Breast epithelium (tissue), 4 donors: ENCODE measurements at places on chromosomes 7 and 10. TPM values are rescaled to one million over a fixed set of nuclear protein-coding genes. Genes with fewer than 3 reads are reported as not detected.

- H3K27me3 ChIP-seq = peaks cover 28% of the 10 kb centered on the region
- H3K4me1 ChIP-seq = no peaks in the 10 kb centered on the region
- H3K4me3 ChIP-seq = no peak within 1 kb of the TSS
- DNase-seq = no peak
- H3K36me3 ChIP-seq = no peaks in the 10 kb centered on the region
Observed at GRCh38 chr7:139523199-139523941, at the start of gene CLEC2L. Gene CLEC2L, plus strand, starts transcription at chr7:139523685. Its CDS starts 243 bp downstream, at chr7:139523928.

DNA sequence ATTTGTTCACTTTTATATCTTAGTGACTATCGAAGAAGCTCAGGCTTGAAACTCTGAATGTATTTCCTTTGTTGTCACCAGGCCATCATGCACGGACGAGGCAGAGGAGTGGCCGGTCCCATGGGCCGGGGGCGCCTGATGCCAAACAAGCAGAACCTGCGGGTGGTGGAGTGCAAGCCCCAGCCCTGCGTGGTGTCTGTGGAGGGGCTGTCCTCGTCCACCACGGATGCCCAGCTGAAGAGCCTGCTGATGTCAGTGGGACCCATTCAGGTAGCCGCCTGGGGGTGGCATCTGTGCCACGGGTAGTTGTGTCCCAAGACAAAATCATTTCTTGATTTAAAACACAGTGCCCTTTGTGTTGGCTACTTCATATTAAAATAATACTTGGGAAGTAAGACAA, 45.9 kb downstream of the SHH start:
- peaks cover 5% of the 10 kb centered on the region for H3K36me3 ChIP-seq
- no peak overlapping the region for H3K4me3 ChIP-seq
- no peaks in the 10 kb centered on the region for H3K4me1 ChIP-seq
- no peaks in the 10 kb centered on the region for H3K27me3 ChIP-seq

DNA sequence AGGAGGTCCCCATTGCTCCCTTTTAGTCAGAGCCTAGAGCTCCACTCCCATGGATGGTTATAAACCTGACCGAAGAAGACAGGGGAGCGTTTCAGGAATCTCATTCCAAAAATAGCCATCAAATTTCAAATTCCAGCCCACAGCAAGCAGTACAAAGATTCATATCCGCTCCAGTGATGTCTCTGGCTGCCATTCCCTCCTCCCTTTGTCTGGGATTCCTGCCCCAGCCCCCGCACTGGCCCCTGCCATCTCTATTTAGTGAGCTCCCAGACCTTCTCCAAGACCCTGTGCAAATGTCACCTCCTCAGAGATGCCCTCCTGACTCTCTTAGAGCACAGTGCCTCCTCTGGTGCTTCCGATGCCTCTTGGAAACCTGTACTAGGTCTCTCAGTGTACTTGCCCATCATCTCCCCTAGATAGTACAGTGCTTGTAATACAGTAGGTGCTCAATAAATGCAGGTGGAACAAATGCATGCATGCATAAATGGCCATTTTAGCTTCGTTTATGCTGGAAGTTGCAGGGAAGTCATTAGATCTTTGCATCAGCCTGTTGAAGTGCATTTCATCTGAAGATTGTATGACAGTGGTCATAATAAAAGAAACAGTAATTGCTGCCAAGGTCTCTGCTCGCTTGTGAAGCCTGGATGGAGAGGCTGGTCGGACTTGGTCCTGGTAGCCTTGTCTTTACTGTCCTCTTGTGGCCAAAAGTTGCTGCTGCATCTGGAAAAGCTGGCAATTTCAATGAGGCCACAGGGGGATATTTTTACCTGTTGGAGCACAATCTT, 32.0 kb upstream of the HABP2 start:
- no peaks in the 10 kb centered on the region for H3K4me1 ChIP-seq
- no peaks in the 10 kb centered on the region for H3K27me3 ChIP-seq
- no peaks in the 10 kb centered on the region for H3K36me3 ChIP-seq
- no peak overlapping the region for H3K4me3 ChIP-seq

SPDYE5 gene
- not detected for total RNA-seq

DNA sequence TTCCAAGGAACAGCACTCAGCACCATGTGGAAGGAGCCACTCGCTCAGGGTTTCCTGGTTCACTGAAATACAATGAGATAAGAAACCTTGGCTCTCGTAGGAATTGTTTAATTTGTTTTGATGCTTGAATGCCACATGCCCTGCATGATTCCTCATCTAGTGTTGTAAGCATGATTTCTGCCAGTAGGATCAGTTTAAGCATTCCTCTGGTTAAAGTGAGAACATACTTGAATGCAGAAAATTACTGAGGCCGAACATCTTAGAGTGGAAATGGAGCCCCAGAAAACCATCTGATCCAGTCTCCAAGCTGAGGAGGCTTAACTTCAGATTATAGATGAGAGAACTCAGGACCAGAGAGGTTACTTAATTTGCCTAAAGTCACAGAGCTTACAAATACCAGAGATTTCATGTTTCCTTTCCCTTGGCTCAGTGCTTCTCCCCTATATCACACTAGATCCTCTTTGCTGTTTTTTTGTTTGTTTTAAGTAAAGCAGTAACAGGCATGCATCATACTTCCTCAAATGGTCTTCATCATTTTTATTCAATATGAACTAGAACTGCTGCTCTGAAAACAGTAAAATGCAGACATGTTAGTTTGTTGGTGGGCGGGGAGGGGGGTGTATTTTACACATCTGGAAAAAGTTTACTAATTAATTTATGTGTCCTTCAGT, 125.1 kb downstream of the ADAM12 start:
- DNase-seq = no peak
- H3K27me3 ChIP-seq = no peaks in the 10 kb centered on the region
- H3K4me3 ChIP-seq = no peak overlapping the region
- H3K36me3 ChIP-seq = no peaks in the 10 kb centered on the region
- H3K27ac ChIP-seq = peak overlapping the region; percentile 79
- H3K4me1 ChIP-seq = peaks cover 5% of the 10 kb centered on the region

- no peaks in the 10 kb centered on the region for H3K27me3 ChIP-seq
- peak; percentile 67 for DNase-seq
- H3K36me3 ChIP-seq = no peaks in the 10 kb centered on the region
- H3K4me3 ChIP-seq = peak overlapping the region; percentile 78
- H3K4me1 ChIP-seq = no peaks in the 10 kb centered on the region
- peak overlapping the region; percentile 36 for H3K27ac ChIP-seq
Observed at GRCh38 chr7:76397409-76398183, 11.9 kb downstream of the SSC4D start.

GRCh38 chr7:133934977-133935330, 192.2 kb upstream of the LRGUK start:
- no peak overlapping the region for H3K4me3 ChIP-seq
- DNase-seq = no peak
- no peaks in the 10 kb centered on the region for H3K4me1 ChIP-seq
- H3K27ac ChIP-seq = no peak overlapping the region
- H3K27me3 ChIP-seq = no peaks in the 10 kb centered on the region

GALNT17 gene
- total RNA-seq = 1.2 TPM

GRCh38 chr7:82129091-82129490, 314.5 kb downstream of the CACNA2D1 start:
- no peak overlapping the region for H3K27ac ChIP-seq
- no peaks in the 10 kb centered on the region for H3K4me1 ChIP-seq
- H3K36me3 ChIP-seq = no peaks in the 10 kb centered on the region
- no peak overlapping the region for H3K4me3 ChIP-seq
- H3K27me3 ChIP-seq = no peaks in the 10 kb centered on the region

ENTPD1 gene
- 18.4 TPM for total RNA-seq

TEX47 gene
- total RNA-seq = not detected

ANKRD30A gene
- total RNA-seq = 216 TPM

GRCh38 chr10:62511238-62511637, 137.1 kb downstream of the ZNF365 start:
- no peaks in the 10 kb centered on the region for H3K4me1 ChIP-seq
- H3K27ac ChIP-seq = no peak overlapping the region
- no peaks in the 10 kb centered on the region for H3K27me3 ChIP-seq
- no peaks in the 10 kb centered on the region for H3K36me3 ChIP-seq

DNA sequence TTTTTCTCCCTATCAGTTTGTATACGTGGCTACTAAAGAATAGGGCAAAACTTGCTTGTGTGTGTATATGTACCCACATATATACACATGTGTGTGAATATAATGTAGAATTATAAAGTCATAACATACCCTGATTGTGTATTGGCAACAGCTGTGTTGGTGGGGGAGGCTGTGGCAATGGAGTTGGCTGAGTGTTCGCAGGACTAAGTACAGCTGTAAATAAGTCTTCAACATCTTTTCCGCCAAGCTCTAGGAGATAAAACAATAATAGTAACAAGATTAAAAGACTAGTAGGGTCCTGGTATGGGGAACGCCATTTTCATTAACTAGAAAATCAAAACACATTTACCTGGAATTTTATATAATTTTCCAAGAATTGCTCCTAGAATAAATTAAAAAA, 168.4 kb downstream of the GALNT11 start:
- peaks cover 7% of the 10 kb centered on the region for H3K36me3 ChIP-seq
- no peak overlapping the region for H3K27ac ChIP-seq
- H3K27me3 ChIP-seq = no peaks in the 10 kb centered on the region
- DNase-seq = no peak
- H3K4me3 ChIP-seq = no peak overlapping the region
- H3K4me1 ChIP-seq = no peaks in the 10 kb centered on the region
